ENCODE measurements at places on chromosomes 6 and 20.
A peak's percentile ranks its signal among the peaks of the same experiment; 100 is the strongest.

DNA sequence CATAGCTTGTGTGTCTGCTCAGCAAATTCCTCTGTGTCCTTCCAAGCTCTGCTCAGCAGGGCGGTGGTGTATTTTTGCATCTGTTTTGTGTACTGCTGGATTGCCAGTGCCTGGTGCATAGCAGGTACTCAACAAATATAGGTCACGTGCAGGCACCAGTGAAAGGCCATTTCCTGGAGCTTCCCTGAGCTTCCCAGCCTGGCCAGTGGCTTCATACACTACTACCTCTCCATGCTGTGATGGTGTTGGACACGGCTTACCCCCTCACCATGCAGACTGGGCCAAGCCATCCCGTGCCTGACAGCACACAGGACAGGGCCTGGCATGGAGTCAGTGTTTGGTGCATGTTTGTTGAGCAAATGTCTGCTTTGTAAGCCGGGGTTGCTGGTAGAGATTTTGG is 7.7 kb upstream of the PHACTR3 start:
- DNase-seq, result no peak

DNA sequence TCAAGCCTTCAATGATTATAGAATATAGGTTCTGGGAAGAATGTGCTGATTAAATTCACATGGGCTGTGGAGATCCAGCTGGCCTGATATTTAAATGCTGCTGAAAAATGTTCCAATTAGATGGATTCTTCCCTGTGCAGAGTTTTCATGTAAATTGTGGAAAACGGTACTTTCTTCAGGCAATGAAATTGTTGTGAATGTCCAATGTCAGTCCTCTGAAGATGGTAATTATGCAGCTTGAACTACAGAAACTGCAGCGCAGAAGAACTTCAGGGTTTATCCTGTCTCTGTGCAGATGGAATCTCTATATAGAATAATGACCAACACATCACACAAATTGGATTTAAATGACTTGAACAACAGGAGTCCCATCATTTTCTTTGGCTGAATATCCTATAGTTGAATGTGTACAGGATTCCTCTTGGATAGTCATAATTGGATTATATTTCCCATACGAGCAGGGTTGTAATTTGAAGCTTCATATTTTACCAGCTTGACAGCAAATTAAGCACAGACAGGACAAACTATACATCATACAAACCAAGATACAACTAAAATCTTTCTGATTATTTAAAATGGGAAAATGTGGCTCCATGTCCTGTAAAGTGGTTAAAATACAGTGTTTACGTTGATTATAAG is 82.3 kb downstream of the CAP2 start:
- DNase-seq, result no peak

GRCh38 chr6:170438402-170438753 is 114.7 kb downstream of the PSMB1 start:
- DNase-seq, result no peak

- DNase-seq, result no peak
Observed at GRCh38 chr20:32986331-32986966, 17.8 kb downstream of the SUN5 start.

DNA sequence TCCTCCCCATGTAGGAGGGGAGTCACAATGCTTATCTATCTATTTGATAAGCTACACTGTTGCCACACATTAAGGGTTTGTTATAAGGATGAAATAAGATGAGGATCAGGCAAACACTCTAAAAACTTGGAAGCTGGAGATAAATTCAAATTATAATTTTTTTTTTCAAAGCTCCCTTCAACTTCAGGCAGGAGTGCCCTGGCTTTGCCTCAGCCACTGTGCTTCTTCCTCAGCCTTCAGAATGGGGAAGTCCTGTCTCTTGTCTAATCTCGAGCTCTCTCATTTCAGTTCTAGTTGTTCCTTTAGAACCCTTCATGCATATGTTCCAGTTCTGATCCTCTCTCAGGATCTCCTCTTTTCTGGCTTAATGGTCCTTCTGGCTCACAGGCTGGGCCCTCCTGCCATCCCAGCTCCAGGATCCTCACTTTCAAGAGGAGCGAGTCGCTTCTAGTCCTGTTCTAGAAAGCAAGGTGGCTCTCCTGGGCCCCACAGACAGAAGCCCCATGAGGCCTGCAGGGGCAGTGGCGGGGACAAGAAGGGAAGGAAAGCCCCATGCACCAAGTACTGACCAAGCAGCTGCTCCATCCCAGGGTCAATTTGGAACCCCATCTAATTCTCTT is 164.3 kb downstream of the VEGFA start:
- DNase-seq, result no peak

- DNase-seq, result no peak
Observed at GRCh38 chr6:104638841-104639290, 220.9 kb downstream of the HACE1 start.

DNA sequence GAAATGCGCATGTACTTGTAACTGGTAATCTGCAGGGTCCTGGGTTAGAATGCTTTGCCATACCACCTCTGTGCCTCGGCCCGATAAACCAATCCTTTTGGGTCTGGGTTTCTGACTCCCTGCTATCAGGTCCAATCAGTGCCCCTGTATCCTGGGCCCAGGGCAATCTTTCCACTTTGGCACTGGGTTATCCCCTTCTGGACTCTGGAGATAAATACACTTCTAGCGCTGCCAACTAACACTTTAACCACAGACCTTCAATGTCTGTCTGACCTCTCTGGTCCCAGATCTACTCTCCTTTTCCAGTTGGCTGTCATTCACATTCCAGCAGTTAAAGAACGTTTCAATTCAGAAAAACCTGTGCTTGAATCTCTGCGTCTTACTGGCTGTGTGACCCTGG is 55.3 kb downstream of the DNAAF9 start:
- no peak for DNase-seq

DNA sequence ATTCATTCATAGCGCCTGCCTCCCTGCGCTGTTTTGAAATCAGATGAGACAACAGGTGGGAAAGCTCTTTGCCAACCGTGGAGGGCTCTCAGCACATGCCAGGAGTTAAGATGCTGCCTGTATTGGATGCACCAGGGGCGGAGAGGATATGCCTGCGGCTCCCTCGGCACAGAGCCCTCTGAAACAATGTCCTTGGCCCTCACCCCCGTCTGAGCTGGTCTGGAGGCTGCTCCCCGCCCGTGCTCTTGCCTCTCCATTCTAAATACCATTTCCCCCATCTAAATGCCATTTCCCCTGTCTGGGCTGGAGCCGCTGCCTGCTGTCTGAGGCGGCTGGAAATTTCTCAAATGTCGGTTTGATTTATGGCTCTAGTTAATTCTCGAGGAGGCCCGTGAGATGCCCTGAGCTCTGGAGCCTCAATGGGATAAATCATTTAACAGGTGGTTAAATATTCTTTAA is 50.8 kb upstream of the MLN start:
- DNase-seq, result no peak

DNA sequence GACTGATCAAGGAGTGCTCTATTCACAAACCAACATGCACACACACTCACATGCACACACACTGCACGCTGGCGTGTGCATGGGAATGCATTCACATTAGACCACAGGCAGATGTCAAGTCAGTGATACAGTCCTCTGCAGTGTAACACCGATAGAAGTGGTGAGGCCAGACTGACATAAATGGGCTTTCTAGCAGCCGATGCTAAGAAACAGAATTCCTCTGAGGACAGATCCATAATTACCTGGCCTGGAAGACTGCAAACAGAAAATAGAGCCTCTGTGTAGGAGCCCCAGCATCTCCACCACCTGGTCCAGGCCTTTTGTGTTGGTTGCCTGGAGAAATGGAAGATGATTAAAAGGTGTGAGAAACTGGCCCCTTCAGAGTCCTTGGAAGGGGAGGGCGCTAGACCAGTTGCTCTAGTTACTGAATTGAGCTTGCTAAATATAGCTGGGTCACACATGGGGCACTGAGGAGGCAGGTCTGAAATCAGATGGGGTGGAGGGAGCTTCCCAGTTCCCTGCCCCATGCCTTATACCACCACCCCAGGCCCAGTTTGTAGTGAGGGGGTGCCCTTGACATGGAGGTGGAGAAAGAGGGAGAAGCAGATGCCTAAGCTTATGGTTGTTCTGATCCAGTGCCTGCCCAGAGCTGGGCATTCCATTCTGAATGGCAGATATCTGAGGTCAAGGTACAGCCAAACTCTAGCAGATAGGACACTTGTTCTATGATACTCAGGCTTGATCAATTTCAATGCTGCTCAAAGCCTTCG is 233.8 kb downstream of the LRFN2 start:
- DNase-seq, result no peak

GRCh38 chr6:17881085-17881858 is 106.2 kb downstream of the KIF13A start:
- no peak for DNase-seq

DNA sequence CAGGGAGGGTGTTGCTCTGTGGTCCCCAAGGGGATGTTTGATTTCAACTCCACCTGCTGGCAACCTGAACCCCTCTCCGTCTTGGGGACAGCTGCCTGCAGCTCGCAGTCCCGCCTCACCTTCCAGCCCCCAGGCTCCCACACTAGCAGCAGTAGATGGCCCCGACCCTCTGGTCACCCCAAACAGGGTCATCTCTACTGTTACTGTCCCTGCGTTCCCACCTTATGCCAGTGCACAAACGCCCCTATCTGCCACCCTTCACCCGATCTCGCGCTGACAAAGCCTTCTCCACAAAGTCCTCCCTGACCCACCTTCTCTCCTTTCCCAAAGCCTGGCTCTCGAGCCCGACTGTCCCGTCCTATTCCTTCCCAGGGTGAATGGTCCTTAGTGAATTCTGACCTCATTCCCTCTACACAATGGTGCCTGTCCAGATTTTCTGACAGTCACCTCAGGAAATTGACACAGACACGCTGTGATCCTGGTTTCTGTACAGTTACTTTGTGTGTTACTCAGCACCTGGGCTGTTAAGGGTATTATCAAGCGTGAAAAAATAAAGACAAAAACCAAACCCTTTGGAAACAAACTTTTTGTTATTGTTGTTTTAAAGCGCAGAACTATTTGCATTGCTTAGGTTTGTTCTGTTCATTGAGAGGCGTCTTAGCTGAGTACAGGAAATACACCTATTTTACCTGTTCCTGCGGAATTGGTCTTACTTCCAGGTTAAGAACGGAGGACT is 728 bp downstream of the FUT9 start:
- no peak for DNase-seq

- DNase-seq, result no peak
Observed at GRCh38 chr6:107345393-107345792, 114.0 kb downstream of the PDSS2 start.

DNA sequence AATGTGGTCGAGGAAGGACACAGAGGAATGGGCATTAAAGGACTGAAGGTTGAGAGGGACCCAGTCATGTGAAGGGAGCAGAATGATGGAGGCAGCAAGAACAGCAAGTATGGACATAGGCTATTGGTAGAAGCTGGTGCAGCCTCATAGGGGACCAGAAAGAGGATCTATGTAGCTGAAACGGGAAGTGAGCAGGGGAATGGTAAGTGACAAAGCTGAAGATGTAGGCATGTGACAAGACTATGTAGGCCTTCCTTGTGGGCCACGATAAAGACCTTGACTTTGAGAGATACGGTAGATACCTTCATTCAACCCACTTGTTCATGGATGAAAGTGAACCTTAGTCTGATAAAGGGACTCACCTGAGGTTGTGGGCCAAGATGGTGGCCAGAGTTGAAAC is 3.5 kb downstream of the CTNNBL1 start:
- DNase-seq, result no peak

DNA sequence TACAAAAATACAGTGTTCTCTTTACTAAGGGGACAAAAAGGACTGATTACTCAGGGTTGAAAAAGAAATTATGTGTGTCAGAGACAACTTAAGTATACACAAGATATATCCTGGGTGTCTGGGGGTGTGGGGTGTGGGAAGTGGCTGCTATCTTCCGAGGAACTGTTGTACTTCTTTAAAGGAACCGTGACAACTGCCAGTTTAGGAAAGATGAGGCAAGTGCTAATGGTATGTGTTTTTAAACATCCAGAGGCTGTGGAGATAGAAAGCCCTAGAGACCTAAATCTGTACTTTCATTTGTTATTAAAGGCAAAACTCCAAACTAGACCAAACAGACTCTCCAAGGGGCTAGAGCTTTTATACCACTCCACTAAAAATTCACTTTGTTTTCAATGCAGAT is 95.6 kb downstream of the SNAP25 start:
- DNase-seq, result no peak

GRCh38 chr20:3209257-3209945 is at the start of gene ITPA:
Gene ITPA, plus strand, starts transcription at chr20:3209498. Its CDS starts 54 bp downstream, at chr20:3209552.
- DNase-seq, result peak; percentile 76

GRCh38 chr6:147126618-147127022 is 77.6 kb upstream of the STXBP5 start:
- DNase-seq, result no peak

DNA sequence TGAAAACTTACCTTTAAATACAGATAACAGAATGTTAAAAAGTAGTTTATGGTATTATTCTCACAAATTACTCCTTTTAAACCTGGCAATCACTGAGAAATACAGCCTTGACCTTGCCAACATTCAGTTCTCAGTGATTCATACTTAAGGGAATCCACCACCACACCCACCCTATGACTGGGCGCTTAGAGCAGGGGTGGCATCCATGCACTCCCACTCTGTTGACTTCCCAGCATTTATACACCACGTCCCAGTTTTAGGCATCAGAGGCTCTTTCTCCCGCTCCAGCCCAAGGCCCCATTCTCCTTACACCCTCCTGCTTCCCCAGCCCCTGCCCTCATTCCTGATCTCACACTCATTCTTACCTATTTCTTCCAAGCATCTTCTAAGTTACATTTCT is 16.3 kb downstream of the TRAF3IP2 start:
- no peak for DNase-seq

DNA sequence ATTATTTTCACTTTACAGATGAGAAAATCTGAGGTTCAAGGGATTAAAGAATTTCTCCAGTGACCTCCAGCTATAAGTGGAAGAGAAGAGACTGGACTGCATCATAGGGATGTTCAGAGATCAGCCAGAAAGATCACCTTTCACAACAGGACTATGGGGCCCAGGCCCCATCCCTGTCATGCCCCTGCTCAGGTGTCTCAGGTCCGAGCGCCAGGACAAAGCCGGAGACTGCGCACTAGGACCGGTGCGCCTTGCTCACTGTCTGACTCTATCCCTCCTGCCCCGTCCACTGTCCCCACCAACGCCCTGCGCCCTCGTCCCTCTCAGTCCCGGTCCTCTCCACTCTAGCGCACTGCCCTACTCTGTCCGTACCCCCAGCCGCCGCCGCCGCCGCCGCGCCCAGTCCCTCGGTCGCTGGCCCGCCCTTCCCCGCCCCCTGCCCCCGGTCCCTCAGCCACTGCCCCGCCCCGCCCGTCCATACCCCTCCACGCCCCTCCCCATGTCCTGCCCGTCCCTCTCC is 521 bp upstream of the RAD21L1 start:
- DNase-seq, result no peak

- DNase-seq, result peak; percentile 40
Observed at GRCh38 chr20:61731363-61732181, 334.1 kb downstream of the TAF4 start.

- no peak for DNase-seq
Observed at GRCh38 chr6:135231469-135231844, 50.3 kb downstream of the MYB start.

Data from CD8-positive, alpha-beta memory T cell (primary cell).